ENCODE measurements at places on chromosomes 16 and 17. TPM values are rescaled to one million over a fixed set of nuclear protein-coding genes. Genes with fewer than 3 reads are reported as not detected.

The KRTAP16-1 gene
- not detected for total RNA-seq

The WNT9B gene
- not detected for total RNA-seq

The CA5A gene
- not detected for total RNA-seq

The TP53TG3 gene
- not detected for total RNA-seq

The MYOCD gene
- 0.63 TPM for total RNA-seq

The CACNG4 gene
- total RNA-seq = not detected

The GJD3 gene
- total RNA-seq = 5.2 TPM

The EVI2B gene
- total RNA-seq = not detected

The HAP1 gene
- total RNA-seq = 0.13 TPM

The PRSS21 gene
- total RNA-seq = 1.6 TPM

The MRPS7 gene
- total RNA-seq = 40.4 TPM

The SLC5A10 gene
- total RNA-seq = not detected

The KRTAP3-1 gene
- total RNA-seq = not detected

The IFT20 gene
- 20.7 TPM for total RNA-seq

The SCN4A gene
- under 0.01 TPM for total RNA-seq

The KRT39 gene
- not detected for total RNA-seq

The GLTPD2 gene
- not detected for total RNA-seq

The KRT32 gene
- total RNA-seq = not detected

The NCOR1 gene
- total RNA-seq = 97.4 TPM

The ASIC2 gene
- 1.4 TPM for total RNA-seq

Data from mesangial cell (primary cell).